ENCODE measurements at places on chromosomes 12 and 14. TPM values are rescaled to one million over a fixed set of nuclear protein-coding genes. Genes with fewer than 3 reads are reported as not detected.

PIK3C2G gene
- total RNA-seq: not detected

DLGAP5 gene
- total RNA-seq: 0.25 TPM

DNA sequence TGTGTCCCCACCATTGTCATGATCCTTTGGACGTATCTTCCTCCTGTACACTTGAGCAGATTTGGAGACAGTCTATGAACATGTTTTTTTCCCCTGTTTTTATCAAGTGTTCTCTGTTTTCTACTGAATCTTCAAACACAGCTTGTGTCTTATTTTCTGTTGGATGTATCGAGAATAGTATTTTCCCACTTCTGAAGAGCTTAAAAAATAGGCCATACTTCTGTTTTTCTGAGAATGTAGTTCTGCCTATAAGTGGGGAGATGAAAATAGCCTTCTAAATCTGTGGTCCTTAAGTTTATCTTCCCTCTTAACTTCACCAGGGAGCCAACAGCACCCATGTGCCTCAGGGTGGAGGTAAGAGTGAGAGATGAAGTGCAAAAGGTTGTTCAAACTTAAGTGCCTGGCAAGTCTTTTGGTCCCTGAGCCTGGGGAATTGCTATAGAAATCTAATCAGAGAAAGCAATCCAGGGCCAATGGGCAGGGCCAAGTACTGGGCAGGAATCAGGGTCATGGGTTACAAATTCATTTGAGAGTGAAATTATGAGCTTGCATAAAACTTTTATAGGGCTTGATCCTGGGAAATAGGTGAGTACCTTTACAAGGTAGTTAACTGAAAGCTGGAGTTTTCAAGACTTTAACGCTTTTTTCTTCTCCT, 58.9 kb downstream of the ARF6 start:
- DNase-seq: no peak

GDF3 gene
- not detected for total RNA-seq

AICDA gene
- total RNA-seq: not detected

DNA sequence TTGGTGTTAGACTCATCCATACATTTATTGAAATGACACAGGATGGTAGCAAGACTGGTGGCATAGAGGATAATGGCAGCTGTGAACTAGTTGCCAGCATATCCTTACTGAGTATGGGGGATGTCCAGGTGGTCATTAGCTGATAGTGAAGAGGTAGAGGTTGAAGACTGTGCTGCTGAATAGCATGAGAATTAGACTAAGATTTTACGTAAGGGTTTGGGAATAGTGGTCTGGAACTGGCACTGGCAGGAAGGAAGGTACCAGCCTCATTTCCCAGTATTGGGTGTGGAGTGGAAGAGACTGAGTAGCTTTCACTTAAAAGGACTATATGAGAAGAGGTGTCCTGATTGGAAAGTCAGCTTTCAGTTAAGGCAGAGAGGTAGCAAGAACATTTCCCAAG, 6.5 kb downstream of the ERC1 start:
- no peak for DNase-seq

DNA sequence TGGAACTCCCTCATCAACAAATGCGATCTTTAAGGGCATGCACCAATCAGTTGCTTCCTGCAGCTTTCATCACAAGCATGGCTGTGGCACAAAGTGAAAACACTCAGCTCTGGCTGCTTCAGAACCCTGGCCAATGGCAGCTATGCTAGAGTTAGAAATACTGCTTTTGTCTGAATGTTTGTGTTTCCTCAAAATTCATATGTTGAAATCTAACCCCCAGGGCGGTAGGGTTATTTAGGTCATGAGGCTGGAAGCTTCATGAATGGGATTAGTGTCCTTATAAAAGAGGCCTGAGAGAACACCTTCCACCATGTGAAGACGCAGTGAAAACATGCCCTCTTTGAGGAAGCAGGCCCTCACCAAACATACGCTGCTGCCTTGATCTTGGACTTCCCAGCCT, 453.9 kb downstream of the SNAPC1 start:
- DNase-seq: no peak

GRCh38 chr12:128606051-128606450, 217.7 kb downstream of the SLC15A4 start:
- no peak for DNase-seq

DNA sequence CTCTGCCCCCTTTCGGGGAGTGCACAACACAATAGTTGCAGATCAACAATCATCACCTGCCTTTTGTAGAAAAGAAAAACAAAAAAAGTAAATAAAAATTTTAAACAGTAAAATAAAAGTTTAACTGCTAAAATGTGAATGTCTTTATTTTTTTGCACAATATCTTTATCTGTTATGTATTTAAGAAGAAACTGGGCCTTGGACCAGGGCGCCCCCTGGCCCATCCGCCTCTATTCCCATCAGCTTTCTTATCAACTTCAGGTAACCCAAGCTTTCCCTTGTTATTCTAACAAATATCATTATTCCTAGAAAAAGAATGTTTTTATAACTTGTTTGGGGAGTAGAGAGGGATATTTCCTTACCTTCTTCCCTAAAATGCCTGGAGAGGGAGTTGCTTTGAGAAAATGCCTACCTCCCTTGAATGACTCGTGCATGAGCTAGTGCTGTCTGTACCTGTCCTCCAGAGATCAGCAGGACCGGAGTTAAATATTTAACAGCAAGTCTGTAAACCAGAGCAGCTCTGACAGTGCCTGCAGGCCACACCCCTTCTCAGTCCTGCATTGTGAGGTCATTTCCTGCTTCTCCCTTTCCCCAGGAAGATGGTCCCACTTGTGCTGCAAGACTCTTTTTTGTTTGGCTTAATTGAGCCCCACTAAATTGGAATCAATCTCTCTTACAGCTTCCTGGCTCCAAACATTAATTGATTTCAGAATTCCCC, 192.8 kb upstream of the RGS6 start:
- no peak for DNase-seq

GRCh38 chr12:46546634-46547273, 174.2 kb upstream of the SLC38A2 start:
- DNase-seq: no peak

NTN4 gene
- 0.71 TPM for total RNA-seq

HOXC11 gene
- not detected for total RNA-seq

DNA sequence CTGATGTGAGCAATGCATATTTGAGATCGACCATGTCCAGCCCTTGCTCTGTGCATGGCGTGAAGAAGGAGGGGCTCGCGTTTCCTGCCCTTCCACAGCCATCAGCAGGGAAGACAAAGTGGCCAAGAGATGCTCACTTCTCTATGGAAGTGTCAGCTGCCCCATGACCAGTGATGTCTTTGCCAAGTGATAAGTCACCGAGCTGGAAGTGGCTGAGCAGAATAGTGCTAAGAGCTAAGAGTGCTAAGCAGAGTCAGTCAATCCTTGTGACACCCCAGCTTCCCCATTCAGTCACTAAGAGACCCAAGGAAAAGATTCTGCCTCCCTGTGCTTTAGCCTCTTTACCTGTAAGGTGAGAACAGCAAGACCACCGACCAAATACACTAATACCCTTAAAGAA, 50.5 kb upstream of the CEP83 start:
- DNase-seq: no peak

DNA sequence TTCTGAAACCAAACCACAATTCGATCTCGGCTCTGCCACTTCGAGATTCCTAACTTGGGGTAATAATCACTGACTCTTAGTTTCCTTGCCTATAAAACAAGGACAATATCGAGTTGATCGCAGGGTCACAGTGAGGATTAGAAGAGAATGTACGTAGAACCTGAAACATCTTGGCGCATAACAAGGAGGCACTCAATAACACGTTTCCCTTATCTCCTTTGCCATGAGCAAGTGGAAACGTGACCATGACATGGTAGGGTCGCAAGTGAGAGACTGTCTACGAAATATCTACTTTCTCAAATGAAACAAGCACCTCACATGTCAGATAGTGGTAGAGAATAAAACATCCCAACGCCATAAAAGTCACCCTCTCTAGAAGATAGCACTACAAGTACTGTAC, 2.3 kb downstream of the DICER1 start:
- no peak for DNase-seq

C14orf180 gene
- not detected for total RNA-seq

CNTN1 gene
- total RNA-seq: not detected

PTHLH gene
- total RNA-seq: not detected
